Fibroblast of the aortic adventitia (primary cell): ENCODE measurements at places on chromosomes 3 and 15.
A peak's percentile ranks its signal among the peaks of the same experiment; 100 is the strongest.

DNA sequence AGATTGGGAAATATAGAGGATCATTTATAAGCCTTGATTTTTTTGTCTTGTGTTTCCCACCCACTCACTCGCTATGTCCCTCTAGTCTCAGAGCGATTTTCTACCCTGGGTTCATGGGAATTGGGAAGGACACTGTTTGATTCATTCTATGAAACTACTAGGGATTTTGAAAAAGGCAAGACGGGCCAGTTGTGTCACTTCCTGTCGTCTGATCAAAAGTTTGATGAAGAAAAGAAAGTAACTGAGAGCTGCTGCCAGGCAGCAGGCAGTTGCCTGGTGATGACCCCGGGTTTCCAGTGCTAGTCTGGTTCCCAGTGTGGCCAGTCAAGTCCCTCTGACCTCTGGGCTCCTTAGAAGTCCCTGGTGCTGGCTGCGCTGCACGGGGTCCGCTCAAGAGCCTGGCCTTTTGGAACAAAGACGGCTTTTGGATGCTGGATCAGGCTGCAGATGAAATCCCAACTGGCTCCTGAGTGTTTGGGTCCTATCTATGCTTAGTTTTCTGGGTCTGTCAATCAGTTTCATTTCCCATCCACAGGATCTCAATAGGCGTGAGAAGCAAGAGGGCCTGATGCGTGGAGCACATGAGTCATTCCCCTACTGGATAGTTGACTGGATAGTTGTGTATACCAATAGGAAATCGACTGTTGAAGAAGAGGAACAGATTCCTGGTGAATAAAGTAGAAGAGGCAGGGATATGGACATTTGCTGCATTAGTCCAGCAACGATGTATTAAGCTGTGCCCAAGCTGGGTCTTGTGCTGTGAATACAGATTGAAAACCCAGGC, 89.7 kb downstream of the EEFSEC start:
- DNase-seq, result no peak

GRCh38 chr3:99394831-99395778, 243.3 kb upstream of the COL8A1 start:
- DNase-seq, result peak; percentile 91

- DNase-seq, result no peak
These were observed 243.1 kb upstream of the GOLGA6L4 start for GRCh38 chr15:83992324-83993031.

DNA sequence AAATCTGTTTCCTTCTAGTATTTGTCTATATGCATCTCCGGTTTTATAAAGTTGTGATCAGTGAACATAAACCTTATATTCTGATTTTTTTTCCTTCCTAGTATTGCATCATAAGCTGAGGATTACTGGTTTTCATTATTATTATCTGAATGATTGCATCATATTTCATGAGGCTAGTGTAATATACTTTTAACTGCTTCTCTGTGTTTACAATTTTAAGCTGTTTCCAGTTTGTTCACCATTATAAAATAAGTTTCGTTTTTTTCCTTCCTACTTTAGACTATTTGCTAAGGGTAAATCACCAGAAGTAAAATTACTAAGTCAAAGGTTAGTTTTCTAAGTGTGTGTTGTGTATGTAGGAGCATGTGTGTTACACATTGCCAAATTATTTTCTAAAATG, 20.2 kb downstream of the SEMA6D start:
- DNase-seq, result peak; percentile 61

- no peak for DNase-seq
These were observed 77.1 kb downstream of the MEX3B start for GRCh38 chr15:81968691-81969090.

DNA sequence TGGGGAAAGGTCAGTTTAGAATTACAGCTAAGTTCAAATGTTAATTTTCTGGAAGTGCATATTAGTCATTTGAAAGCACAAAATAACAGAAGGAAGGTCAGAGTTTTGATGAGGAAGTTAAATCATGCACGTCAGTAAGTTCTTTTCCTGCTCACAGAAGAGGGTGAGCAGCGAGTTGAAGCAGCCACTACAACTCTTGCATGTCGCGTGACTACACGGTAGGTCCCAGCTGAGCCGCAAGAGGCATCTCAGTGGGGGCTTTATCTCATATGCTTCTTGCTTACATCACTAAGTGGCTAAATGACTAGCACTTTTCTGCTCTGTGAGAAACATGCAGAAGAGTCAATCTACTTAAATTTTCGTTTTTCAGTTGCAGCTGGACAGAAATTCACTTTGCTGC, 21.3 kb upstream of the SEC62 start:
- DNase-seq, result no peak

DNA sequence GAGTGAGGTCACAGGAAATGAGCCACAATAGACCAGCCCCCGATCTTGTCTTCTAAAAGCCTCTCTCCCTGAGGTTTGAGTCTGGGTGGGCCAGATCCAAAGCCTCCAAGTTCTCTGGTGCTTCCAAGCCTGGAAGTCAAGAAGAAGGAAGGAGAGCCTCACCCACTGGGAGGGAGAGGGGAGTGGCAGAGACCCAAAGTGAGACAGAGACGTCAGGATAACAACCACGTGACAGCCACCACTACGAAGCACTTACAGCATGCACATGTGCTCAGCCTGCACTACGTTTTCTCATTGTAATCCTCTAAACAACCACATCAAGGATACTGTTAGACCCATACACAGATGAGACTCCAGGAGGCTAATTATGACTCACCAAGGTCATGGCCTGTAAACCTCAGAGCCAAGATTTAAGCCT, 197.3 kb upstream of the LINGO1 start:
- DNase-seq, result peak; percentile 70

DNA sequence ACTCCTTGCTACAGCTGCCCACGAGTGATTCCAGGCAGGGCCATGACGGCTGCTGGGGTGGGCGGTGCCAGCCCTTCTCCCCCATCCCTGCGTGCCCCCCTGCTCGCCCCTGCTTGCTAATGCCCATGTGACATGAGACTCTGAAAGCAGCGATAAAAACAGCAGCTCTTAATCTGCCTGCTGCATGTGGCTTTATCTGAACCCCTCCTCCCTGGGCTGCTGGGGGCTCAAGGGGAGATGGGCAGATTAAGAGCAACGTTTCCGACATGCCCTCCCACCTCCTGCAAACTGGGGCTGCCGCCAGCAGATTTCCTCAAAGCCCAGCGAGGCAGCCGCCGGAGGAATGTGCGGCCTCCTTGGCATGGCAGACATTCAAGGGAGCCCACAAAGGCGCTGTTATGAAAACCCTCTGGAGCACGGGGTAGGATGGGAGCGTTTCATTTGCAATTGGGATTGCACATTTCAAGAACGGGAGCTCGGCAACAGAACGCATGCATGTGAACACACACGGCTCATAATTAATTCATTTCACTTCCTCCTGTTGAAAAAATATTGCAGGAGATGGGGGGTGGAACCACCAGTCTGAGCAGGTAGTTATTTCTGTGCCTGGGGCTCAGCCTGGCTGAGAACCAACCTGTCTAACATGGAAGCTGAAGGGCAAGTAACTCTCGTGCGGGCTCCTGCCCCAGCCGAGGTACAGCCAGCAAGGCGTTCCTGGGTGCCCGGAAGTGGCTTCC, 504.2 kb upstream of the PROK2 start:
- DNase-seq, result no peak

GRCh38 chr15:57255751-57256341, 120.5 kb upstream of the CGNL1 start:
- DNase-seq, result no peak

GRCh38 chr15:98043160-98044014, 82.9 kb downstream of the ARRDC4 start:
- DNase-seq, result no peak

DNA sequence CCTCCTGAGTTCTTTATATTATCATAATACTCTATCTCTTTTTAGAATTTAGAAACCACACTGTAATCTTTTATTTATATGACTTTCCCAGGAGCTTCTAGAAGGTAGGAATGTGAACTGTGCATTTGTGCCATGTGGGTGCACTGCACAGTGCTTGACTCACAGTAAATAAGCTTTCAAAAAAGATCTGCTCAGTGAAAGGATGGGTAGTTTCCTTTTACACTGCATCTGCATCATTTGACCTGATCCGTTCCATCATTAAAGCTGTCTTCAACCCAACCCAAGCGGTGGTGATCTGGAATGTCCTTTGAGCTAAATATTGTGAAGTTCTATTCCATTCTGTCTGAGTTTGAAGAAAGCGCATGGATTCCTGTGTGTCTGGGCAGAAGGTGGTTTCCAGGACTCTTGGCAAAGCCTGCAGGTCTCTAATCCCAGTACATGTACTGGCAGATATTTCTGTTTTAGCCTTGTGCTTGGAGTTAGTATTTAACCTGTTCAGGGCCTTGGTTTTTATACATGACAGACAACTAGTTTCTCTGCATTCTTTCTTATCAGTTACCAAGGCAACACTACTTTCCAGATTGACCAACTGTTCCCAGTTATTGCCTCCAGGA, 96.7 kb downstream of the DHX30 start:
- DNase-seq, result peak; percentile 35

GRCh38 chr3:152550284-152550683, 281.6 kb downstream of the MBNL1 start:
- no peak for DNase-seq

- DNase-seq, result no peak
These were observed 366.9 kb downstream of the RSL24D1 start for GRCh38 chr15:54829821-54830220.

GRCh38 chr15:32918547-32918946, 200.7 kb downstream of the GREM1 start:
- DNase-seq, result no peak

- no peak for DNase-seq
These were observed 47.1 kb downstream of the FLNB start for GRCh38 chr3:58055314-58055713.

- DNase-seq, result no peak
These were observed 217.0 kb downstream of the ZNF621 start for GRCh38 chr3:40741729-40742128.

DNA sequence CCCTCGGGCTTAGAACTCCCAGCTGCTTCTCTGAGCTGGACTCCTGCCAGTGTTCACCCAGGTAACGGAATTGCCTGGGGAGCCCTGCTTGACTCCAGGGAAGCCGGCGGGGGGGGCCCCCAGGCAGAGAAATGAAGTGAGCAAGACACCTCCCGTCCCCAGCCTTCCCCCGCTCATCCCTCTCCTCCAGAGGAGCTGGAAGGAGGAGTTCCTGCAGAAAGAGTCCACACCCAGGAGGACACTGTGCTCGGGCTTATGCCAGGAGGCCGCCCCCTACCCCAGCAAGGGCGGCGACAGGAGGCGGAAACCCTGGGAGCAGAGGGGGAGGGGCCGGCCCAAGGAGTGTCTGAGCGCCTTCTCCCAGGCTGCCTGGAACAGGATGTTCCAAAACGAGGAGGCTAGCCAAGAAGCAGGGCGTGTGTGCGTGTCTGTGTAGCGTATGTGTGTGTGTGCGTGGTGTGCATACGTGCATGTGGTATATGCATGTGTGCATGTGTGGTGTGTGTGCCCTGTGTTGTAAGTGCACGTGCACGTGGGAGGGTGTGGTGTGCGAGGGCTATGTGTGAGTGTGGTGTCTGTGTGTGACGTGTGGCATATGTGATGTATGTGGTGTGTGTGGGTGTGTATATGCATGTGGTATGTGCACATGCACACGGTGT, 511.3 kb downstream of the SHQ1 start:
- peak; percentile 71 for DNase-seq

DNA sequence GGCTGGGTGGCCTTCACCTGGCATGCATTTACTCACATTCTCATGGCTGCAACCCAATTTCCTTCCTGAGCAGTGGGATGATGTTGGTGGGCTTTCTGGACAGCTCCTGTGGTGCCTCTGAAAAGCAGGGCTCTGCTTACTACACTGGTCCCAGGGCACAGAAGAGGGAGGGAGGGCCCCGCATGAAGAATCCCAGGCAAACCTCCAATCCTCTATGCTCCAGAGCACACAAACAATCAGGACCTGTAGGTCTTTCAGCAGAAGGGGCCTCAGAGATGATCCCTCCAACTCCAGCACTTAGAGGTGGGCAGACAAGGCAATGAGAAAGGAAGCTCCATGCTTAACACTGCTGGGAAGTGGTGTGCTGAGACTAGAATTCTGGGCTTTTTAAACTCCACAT, 231.7 kb upstream of the ICE2 start:
- no peak for DNase-seq

DNA sequence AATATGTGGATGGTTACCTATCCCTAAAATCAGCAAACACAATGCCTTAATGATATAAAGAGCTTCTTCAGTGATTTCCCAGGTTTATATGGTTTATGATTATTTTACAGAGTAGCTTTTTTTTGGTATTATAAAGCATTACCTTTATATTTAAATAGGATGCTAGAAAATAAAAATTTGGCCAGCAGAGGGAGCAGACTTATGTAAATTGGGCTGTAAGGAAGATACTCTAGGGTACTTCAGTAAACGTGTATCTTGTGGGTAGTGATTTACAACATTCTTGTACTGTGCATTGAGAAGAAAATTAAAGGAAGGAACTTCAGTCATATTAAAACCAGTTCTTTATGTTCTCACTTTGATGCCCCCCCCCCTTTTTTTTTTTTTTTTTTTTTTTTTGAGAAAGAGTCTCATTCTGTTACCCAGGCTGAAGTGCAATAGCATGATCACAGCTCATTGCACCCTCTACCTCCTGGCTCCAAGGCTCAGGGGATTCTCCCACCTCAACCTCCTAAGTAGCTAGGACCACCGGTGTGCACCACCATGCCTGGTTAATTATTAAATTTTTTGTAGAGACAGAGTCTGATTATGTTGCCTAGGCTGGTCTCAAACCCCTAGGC, 167.9 kb downstream of the BBX start:
- DNase-seq, result peak; percentile 79

DNA sequence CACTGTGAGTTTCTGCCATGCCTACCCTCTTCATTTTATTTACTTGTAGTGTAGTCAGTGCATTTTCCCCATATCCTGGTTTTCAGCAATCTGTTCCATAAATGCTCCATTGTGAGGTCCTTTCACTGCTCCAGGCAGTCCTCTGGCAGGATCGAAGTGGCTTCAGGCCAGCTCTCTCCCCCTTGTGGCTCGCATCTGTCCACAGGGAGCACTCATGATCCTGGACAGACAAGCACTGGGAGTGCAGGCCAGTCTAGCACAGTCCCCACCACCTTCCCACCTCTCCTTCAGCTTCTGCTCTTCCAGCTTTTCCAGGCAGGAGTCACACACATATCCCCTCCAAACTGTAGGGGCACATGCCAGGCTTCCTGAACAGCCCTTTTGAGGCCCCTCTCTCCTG, 173.6 kb downstream of the PPM1L start:
- no peak for DNase-seq

- DNase-seq, result no peak
These were observed 753 bp downstream of the INAFM2 start for GRCh38 chr15:40323953-40324937.

- no peak for DNase-seq
These were observed 1.1 kb downstream of the GHRL start for GRCh38 chr3:10291641-10292040.

DNA sequence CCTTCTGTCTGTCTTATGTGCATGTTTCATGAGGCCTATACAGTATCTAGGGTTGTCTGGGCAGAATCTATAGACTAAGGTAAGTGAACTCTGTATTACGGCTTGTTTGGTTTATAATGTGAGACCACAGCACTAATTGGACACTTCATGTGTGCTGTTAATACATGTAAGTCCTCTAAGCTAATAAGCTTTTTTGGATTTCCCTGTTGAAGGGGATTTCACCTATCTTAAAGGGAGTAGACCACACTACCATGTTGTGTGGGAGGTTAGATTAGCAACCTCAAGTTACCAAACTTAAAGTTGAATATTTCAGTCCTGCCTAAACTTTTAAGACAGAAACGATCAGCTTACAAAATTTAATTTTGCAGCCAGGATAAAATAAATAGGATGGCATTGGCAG, 189.8 kb upstream of the GOLIM4 start:
- DNase-seq, result no peak
